ENCODE measurements at places on chromosomes 4 and X.
A peak's percentile ranks its signal among the peaks of the same experiment; 100 is the strongest.

DNA sequence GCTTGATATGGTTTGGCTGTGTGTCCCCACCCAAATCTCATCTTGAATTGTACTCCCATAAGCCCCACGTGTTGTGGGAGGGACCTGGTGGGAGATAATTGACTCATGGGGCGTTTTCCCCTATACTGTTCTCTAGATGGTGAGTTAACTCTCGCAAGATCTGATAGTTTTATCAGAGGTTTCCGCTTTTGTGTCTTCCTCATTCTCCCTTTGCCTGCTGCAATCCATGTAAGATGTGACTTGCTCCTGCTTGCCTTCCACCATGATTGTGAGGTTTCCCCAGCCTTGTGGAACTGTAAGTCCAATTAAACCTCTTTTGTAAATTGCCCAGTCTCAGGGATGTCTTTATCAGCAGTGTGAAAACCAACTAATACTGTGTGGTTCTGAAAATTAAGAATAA lies 11.5 kb downstream of the SLAIN2 start:
- DNase-seq, result no peak

GRCh38 chr4:119041396-119041795 lies 94.2 kb upstream of the MYOZ2 start:
- DNase-seq, result no peak

- no peak for DNase-seq
These were observed 350.8 kb upstream of the KLF3 start for GRCh38 chr4:38313175-38313574.

DNA sequence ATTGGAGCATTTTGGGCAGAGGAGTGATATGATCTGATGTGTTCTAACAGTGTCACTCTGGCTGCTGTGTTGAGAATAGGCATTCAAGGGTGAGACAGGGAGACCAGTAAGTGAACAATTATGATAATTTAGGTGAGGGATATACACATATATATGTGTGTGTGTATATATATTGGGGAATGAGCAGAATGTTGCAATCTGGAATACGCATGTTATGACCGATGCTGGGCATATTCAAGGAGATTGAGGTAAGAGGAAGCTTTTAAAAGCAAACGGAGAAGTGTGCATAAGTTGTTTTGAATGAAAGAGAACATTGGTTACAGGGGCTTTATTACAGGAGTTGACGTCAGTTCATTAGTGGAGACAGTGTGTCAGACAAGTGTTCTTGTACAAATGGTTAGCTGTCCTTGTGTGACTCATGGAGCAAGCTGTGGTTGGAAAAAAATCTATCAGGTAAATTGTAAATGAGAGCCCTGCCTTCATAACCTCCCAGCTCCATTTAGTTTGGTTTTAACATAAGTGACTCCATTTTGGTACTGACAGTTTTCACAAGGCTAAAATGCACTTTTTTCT lies 442.5 kb upstream of the LCORL start:
- DNase-seq, result no peak

DNA sequence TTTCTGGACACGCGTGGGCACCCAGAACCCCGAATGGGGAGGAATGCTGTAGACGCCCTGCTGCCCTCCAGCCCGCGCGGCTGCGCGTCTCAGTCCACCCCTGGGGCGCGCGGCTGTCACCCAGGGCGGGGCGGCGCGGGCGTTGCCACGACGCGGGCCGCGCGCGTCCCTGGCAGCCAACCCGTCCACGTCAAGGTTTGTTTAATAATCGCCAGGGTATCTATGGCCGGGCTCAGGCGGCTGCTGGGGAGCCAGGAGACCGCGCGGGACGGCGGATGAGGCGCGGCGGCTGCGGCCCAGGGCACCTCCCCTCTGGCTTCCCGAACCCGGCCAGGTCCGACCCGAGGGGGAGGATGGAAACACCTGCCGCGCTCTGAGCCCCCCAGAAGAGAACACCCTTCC lies at the start of gene SPATA18:
SPATA18 (plus strand) TSS at position 92 of the 402 bp plus-strand sequence. CDS start 401 bp downstream, outside the sequence.
- DNase-seq, result peak; percentile 20

All from activated naive CD4-positive, alpha-beta T cell treated with anti-CD3 and anti-CD28 coated beads, Interleukin-2, amount 10 ng/mL, durations not matched to agents 7 days and 5 days (primary cell).